ENCODE measurements at places on chromosomes 11 and 22.

GRCh38 chr11:116415095-116415494 is 357.7 kb downstream of the BUD13 start:
- DNase-seq = no peak

DNA sequence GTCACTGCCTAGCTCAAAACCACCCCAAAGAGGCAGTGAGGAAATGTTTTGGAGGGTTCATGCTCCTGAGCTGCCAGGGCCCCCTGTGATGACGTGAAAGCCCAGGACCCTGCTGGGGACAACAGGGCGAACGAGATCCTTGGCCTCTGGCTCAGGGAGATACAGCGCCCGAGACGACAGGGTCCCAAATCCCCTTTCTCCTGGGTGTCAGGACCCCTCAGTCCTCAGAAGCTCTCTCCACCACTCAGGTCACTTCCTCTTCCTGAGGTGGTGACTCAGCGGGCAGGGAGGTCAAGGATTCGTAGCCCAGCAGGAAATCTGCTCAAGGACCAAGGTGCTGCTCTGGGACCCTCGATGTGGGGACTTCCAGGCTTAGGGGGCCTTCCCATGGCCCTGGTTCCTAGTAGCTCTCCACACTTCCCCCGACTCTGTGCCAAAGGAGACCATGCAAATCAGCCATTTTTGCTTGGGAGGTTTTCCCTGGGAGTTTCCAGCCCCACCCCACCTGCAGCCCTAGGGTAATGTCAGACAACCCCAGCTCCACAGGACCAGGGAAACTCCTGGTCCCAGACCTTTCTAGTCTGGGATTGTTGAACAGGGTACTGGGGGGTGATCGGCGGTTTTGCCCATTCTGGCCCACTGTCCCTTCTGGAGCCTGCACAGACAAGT is 12.8 kb downstream of the BCL9L start:
- DNase-seq = no peak

DNA sequence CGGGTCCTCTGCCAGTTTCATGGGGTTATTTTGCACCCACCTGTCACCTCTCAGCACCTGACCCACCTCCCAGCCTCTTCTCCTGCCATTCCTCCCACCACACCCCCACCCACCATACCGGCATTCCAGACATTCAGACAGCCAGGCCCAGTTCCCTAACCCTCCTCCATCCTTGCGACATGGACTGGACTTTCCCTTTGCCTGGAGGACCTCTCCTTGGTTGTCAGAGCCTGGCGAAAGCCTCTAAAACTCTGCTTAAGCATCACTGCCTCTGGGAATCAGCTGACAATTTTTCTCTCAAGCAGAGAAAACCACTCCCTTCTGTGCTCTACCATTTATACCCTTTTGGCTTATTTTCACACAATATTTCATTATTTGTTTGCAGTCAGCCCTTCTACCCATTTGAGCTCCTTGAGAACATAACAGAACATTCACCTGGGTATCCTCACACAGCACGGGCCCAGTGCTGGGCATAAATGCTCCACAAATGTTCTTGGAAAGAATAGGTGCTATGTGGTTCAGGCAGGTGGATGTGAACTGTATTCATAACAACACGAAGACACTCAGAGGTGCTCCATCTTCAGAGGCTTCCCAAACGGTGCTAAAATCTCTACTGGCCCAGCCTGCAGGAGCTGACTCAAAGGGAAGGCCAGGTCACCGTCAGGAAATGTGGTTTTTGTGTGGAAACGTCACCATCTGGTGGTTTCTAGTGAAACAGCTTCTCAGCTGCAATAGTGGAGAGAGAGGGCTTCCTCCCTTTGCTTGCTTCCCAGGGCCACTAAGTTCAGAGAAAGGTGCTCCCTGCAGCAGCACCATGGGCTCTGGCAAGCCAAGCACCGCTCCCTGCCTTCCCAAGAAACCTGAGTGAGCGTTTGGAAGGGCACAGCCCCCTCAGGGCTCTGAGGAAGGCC is 10.4 kb downstream of the SPATA19 start:
- DNase-seq = peak; percentile 81

DNA sequence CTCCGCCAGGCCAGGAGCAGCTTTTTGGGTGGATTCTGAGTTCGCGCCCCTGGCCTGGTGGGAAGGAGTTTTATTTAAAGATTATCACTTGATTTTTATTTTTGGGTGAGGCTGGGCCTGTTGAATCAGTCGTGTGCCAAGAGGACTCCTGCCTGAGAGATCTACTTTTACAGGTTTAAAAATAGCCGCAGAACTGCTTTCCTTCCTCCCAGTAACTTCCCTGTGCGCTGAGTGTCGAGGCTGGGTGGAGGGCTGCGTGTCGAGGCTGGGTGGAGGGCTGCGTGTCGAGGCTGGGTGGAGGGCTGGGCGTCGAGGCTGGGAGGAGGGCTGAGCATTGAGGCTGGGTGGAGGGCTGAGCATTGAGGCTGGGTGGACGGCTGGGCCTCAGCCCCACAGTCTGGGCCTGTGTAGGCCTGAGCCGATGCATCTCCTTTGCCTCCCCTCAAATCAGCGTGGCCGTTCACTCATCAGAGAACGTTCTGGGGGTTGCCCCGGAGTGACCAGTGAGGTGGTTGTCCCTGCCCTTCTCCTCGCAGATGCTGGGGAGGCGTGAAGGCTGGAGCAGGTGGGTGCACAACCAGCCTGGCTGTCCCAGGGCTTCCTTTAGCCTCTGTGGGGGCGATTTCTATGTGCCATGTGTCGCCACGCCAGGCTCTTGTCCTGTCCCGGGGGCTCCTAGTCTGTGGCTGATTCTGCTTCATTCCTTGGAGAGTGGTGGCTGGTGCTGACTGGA is 30.1 kb downstream of the GRAMD4 start:
- no peak for DNase-seq

GRCh38 chr22:39300186-39300830 is 19.1 kb downstream of the RPL3 start:
- DNase-seq = no peak

All from GM20000 (cell line).